Stimulated activated CD4-positive, alpha-beta T cell treated with anti-CD3 and anti-CD28 coated beads, Interleukin-12 subunit alpha, Interleukin-12 subunit beta, amount 100 ng/mL, for 24 hours (primary cell): ENCODE measurements at places on chromosomes 1 and 21.

DNA sequence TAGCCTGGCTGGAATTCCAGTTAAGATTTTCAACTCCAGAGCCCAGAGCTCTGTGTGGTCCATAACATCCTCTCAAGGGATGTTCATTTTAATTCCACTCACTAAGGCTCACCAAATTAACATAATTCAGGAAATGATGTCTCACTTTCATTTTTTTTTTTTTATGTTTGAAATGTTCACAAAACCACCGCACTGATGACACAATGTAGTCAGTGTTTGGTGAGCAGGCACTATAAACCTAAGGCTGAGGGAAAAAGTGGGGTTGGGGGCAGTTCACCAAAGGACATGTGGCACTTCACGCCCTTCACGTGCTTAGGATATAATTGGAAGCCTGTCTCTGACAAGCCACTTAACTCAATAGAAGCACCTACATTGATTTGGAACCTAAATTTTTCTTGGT lies 177.3 kb upstream of the CAMK1G start:
- DNase-seq = no peak

DNA sequence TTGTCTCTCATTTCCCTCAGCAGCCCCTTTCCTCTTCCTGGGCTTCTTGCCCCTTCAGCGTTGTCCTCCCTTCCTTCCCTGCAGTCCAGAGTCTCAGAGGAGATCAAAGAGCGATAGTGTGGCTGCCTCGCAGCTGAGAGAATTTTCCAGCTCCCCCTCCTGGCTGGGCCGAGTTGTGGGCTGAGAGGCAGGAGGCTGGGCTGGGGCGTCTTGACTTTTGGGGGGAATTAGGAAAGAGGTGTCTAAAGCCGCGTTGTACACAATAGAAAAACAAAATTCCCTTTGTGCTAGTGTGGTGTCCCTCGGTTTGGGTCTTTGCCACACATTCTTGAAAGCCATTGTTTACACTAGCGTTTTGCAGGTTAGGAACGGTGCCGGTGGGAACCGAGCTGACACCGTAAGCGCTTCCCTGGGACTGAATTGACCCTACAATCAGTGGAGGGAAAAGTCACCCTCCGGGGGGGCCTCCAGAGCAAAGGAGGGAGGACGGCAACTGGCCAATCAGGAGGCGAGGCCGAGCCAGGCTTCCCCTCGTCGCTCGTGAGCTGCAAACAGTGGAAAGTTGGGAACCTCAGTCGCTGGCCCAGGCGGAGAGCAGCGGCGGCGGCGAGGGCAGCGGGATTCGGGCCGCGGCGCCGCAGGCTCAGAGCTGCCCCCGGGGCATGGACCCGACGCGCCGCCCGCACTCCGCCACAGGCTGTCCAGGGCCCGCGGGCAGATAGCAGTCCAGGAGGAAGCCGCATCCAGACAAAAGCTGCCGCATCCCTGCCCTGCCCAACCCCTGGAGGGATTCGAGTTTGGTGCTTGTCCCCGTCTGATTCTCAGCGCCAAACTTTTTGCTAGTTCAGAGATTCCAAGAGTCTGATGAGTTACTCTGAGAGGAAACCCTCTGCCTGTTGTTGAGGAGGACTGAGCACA lies at the start of gene HMCN1:
Gene HMCN1, plus strand, starts transcription at position 574 of the 918 bp plus-strand sequence. CDS start 389 bp downstream, outside the sequence.
- DNase-seq = peak; percentile 8

DNA sequence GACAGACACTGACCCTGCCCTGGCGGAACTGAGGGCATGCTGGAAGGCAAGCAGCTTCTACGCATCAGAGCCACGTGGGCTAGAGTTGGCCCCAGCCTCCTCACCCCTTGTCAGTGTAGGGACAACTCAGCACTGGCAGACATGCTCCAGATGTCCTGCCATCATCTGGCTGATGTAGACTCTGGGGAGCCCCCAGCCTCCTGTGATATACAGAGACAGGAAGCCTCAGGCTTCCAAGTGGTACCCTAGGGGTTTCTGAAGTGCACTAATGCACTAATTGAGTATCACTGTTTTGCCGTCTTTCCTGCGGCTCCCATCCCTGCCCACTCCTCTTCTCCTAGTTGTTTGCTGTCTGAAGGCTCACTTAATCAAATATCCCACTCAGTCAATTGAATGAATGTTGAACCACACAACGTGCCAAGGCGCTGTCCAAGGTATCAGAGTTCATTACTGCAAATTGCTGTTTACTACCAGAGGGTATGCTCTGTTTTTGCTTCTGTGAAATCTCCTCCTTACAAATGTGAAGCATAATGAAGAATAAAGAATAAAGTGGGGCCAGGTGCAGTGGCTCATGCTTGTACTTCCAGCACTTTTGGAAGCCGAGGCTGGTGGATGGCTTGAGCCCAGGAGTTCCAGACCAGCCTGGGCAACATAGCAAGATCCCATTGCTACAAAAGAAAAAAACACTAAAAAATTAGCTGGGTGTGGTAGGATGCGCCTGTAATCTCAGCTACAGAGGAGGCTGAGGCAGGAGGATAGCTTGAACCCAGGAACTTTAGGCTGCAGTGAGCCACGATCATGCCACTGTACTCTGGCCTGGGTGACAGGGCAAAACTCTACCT lies 76.4 kb upstream of the ZBTB18 start:
- no peak for DNase-seq

DNA sequence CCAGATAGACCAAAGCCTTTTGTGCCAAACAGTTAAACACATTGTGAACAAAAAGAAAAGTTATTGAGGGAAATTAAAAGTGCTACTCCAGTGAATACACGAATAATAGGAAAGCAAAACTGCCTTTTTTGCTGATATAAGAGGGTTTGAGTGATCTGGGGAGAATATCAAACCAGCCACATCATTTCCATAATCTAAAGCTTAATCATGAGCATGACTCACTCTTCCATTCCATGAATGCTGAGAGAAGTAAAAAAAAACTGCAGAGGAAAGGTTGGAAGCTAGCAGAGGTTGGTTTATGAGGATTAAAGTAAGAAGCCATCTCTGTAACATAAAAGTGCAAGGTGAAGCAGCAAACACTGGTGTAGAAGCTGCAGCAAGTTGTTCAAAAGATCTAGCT lies 350.6 kb upstream of the NCAM2 start:
- DNase-seq = no peak

DNA sequence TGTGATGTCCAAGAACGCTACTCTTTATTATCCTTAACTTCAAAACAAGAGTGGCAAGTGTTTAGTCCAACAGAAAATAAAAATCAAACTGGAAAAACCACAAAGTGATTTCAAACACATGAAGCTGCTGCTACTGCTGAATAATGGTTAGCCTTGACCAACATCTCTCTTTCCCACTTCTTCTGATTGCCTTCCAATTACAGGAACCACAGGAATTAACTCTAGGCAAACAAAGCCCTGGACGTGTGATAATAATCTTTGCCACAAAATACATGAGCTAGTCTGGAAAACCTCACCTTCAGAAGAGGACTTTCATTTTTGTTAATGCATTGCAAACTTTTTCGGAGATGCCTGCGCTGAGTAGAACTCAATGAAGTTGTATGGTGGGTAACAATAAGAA lies 48.6 kb upstream of the COL11A1 start:
- DNase-seq = no peak

DNA sequence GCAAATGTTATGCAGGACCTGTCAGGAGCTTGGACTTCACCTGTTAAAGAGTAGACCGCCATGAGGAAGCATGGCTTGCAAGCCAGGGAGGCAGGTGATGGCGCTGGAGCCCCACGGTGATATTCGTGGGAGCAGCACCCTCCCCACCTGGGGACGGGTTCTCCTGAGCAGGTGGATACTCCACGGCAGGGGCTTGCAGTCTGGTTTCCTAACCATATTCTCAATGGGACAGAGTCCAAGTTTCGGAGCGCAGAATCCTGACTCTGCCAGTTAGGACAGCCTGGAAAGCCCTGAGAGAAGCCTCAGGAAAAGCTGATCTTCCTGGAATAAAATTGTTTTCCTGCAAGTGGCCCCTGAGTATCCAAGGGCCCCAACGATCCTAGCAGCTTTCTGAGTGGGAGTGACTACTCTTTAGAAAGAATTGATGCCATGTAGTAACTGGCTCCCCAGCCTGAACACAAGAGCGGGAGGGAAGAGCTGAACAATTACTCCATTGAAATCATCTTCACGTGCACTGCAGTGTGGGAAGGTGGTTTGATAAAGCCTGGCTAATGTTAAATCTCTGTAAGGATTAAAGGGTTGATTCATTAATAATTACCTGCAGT lies 146.3 kb upstream of the RAB4A start:
- DNase-seq = no peak

- peak; percentile 0 for DNase-seq
These were observed 1.9 kb upstream of the OR13G1 start for GRCh38 chr1:247681288-247681897.
